Occipital lobe (tissue), 3 donors: ENCODE measurements at places on chromosomes 7 and 10. TPM values are rescaled to one million over a fixed set of nuclear protein-coding genes. Genes with fewer than 3 reads are reported as not detected.

DNA sequence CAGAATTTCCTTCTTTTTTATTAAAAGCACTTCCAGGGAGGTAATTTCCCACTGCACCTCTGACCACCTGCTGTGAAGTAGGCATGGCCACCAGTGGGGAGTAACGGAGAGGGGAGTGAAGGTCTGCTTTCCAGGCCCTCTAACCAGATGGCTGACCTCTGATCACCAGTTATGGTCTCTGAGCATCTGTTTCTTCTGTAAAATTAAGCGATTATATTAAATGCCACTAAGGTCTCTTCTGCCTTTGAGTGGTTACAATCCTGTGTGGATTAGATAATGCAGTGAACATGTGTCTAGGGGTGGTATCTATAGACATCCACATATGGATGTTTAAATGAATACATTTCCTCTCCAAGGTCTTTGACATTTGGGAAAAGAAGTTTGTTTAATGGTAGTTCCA, 199.6 kb downstream of the HERPUD2 start:
- DNase-seq, result no peak

DNA sequence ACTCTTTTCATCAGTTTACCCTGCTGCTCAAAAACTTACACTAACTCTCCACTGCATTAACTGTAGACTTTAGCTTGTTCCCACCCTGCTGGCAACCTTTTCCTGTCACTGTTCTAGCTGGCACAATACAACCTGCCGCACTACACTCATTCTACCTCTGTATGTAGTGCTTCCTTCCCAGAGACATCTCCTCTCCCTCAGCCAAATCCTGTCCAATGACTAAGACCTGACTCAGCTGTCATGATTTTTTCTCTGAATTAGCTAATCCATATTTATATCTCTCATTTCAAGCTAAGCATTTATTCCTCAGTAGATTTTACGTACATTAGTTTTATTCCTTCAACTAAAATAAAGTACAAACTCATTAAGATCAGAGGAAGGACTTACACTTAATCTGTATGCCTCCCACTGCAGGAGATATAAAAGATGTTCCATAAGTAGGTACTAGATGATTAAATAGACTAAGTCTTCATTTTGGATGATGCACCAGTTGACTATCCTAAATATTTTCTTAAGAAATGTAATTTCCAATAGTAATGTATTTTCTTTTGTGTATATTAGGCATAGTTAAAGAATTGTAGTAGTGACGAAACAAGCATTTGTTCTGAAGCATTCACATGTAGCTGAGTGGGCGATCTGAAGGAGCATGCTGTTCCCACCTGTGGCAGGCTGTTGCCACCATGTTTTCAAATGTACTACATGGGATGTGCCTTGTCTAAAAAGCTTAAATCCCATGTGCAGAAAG, 189.1 kb downstream of the SKAP2 start:
- no peak for DNase-seq

GRCh38 chr10:81109200-81109752, 571.6 kb downstream of the SH2D4B start:
- DNase-seq, result no peak

DNA sequence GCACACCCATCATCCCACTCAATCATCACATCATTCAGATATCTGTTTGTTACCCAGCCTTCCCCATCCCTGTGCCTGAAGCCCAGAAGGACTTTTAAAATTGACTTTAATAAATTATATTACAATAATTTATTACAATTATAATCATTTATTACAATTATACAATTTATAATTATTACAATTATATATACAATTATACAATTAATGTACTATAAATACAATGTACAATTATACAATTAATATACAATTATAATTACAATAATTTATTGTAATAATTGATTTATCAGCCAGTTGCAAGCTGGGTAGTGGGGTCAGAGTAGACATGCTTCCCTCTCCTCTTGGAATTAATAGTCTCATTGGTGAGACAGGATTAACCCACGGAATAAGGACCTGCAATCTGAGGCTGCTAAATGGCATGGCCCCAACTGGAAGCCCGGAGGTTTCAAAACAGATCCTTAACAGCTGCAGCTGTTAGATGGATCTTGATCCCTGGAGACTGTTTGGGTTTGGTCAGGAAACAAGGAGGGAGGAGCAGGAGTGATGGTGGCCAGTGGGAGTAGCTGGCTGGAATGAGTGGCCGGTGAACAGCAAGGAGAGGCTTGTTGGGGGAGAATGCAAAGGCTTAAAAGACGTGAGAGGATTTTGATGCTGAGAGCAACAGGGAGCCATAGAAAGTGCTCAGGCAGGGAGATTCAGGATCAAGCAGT, 402.8 kb upstream of the PODXL start:
- DNase-seq, result no peak

GRCh38 chr7:95863623-95864022, 91.3 kb downstream of the DYNC1I1 start:
- DNase-seq, result no peak

DNA sequence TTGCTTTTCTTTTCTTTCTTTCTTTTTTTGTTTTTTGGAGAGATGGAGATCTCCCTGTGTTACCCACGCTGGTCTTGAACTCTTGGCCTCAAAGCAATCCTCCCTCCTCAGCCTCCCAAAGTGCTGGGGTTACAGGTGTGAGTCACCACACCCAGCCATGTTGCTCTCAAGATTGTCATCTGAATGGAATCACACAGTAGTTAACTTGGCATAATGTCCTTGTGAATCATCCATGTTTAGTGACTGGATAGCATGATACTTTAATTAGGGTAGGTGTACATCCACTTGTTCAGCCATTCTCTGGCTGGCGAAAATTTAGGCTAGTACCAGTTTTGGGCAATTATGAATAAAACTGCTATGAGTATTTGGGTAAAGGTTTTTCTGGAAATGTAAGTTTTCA, 15.4 kb upstream of the GRB10 start:
- no peak for DNase-seq

GRCh38 chr10:22491480-22491879, 146.2 kb downstream of the SPAG6 start:
- DNase-seq, result peak; percentile 36

- no peak for DNase-seq
Measured at GRCh38 chr7:104126411-104126841, 81.4 kb downstream of the ORC5 start.

- DNase-seq, result no peak
Measured at GRCh38 chr10:48251152-48251524, 23.4 kb downstream of the FRMPD2 start.

- no peak for DNase-seq
Measured at GRCh38 chr10:78281627-78282026, 248.0 kb downstream of the RPS24 start.

DNA sequence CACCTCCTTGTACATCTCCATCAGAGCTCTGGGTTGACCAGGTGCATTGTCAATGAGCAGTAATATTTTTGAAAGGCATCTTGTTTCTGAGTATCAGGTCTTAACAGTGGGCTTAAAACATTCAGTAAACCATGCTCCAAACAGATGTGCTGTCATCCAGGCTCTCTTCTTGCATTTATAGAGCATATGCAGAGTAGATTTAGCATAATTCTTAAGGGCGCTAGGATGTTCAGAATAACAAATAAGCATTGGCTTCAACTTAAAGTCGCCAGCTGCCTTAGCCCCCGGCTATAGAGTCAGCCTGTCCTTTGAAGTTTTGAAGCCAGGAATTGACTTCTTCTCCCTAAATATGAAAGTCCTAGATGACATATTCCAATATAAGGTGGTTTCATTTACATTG, 130.5 kb upstream of the INSYN2A start:
- DNase-seq, result no peak

DNA sequence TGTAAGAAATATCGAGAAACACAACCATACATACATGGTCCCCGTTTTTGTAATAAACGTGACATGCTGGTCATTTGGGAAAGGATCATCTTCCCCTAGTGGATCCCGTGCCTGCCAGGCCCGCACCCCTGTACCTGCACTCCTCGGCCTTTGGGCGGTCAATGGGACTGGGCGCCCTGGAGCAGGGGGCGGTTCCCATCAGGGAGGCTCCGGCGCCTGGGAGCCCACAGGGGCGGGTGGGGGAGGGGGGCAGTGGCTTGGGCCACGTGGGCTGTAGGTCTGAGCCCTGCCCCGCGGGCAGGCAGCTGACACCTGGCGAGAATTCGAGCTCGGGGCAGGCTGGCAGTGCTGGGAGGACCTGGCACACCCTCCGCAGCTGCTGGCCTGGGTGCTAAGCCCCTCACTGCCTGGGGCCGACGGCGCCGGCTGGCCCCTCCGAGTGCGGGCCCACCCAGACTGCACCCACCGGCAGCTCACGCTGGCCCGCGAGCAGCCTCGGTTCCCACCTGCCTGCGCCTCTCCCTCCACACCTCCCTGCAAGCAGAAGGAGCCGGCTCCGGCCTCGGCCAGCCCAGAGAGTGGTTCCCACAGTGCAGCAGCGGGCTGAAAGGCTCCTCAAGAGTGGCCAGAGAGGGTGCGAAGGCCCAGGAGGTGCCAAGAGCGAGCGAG, 361.6 kb upstream of the GRM3 start:
- DNase-seq, result no peak

- DNase-seq, result no peak
Measured at GRCh38 chr10:84401854-84402611, 73.6 kb downstream of the CCSER2 start.

Gene TMEM213
- not detected for total RNA-seq

Gene ANXA8L1
- not detected for total RNA-seq

Gene TBX20
- not detected for total RNA-seq

Gene PDAP1
- total RNA-seq, result 12.6 TPM

Gene SLC26A5
- total RNA-seq, result not detected

Gene RARRES2
- total RNA-seq, result 6.2 TPM

Gene DENND2A
- total RNA-seq, result 16.4 TPM

Gene OR2A12
- not detected for total RNA-seq

Gene TMEM270
- not detected for total RNA-seq

Gene GPR37
- total RNA-seq, result 24.3 TPM
